Activated CD8-positive, alpha-beta memory T cell treated with anti-CD3 and anti-CD28 coated beads for 1 hour (primary cell): ENCODE measurements at places on chromosomes 13 and 19.

DNA sequence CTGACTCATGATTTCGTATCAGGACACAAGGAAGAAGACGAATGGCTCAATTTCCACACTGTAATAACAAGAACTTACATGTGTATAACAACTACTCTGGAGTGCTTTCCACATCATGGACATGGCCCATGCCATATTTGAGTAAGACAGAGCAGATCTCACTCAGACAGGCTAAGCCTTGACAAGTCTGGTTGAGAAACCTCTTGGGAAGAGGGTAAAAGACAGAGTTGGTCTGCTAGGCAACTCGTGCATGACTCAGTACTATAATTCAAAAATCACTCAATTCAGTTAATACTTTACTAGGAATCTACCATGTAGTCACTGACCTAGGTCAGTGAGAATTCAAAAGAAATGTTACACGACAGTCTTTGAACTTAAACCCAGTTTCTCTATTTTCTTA lies 5.7 kb upstream of the THSD1 start:
- DNase-seq, result no peak

GRCh38 chr13:35814605-35815011 lies 316.6 kb downstream of the DCLK1 start:
- DNase-seq, result no peak

DNA sequence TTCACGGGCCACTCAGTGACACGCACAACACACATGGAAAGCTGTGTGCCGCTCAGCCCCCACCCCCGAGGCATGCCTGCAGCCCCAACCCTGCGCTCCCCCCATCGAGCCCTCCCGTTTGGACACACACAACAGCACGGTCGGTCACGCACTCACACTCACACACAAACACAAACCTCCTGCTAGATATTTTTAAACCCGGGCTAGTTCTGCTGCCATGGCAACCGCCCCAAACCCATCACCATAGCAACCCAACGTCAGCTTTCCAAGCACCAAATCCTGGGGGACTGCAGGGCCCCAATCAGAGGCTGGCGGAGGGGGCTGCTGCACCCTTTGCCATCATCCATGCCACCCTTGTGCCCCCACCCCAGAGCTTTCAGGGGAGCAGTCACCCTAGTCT lies 2.5 kb upstream of the NOVA2 start:
- no peak for DNase-seq

- no peak for DNase-seq
Observed at GRCh38 chr19:56597696-56598095, 2.6 kb downstream of the ZNF71 start.

DNA sequence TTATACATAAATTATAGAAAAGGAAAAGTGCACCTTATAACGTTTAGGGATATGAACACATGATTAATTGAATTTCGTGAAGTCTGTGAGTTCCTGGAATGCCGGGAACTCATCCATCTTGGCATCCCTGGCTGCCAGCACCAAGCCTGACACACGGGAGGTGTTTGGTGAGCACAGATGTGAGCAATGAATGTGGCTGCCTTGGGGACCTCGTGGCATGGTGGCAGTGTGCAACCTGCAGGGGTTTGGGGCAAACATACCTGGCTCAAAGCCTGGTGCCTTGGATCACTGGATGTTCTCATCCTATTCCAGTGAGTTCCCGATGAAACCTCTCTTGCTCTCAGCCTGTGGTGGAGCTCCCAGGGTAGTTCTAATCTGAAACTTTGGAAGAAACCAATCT lies 10.4 kb upstream of the MAP2K2 start:
- no peak for DNase-seq

DNA sequence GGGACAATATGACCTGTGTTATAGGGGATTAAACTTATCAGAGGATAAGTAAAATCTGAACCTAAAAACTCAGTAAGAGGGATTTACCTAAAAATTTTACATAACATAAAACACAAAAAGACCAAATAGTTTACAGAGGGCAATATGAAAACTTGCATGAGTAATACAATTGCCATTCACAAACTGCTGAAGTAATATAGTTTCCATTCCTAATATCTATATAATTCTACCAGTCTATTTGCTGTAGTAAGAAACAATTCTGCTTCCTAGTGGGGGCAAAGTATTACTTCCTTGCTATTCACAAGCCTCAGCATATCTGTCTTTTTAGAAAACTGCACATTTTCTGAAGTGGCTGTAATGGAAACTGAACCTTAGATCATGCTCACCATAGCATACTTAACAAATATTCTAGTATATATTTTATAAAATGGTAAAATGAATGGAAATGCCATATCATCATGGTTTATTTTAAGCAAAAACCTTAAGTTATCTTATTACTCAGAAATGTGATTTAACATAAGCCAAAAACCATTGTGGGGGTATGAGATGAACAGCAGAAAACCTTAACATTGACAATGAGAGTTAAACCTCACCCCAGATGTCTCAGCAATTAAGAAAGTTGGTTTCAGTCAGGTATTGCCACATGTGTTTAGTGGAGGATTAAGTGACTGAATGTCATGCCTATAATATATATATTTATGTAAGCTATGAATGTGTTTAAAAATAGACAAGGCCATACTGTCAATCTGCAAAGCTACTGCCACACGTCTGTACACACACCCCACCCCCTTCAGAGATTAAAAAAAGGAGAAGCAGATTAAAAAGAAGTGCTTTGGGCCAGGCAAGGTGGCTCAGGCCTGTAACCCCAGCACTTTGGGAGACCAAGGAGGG lies 136.8 kb downstream of the MIPEP start:
- no peak for DNase-seq

DNA sequence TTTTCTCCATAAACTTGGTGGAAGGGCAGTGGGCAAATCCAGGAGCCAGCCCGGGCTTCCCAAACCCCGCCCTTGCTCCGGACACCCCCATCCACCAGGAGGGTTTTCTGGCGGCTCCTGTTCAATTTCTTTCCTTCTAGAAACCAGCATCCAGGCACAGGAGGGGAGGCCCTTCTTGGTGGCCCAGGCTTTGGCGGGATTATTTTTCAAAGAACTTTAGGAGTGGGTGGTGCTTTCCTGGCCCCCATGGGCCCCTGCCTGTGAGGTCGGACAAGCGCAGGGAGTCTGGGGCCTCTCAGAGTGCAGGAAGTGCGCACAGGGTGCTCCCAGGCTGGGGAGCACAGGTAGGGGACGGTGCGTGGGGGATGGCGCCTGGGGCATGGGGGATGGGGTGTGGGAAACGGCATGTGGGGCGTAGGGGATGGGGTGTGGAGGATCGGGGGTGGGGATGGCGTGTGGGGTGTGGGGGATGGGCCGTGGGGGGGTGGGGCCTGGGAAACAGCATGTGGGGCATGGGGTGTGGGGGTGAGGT lies 396 bp downstream of the F7 start:
- DNase-seq, result no peak

- no peak for DNase-seq
Observed at GRCh38 chr13:49417161-49417560, 26.7 kb downstream of the CAB39L start.

- no peak for DNase-seq
Observed at GRCh38 chr19:3375221-3376090, 9.1 kb downstream of the NFIC start.

DNA sequence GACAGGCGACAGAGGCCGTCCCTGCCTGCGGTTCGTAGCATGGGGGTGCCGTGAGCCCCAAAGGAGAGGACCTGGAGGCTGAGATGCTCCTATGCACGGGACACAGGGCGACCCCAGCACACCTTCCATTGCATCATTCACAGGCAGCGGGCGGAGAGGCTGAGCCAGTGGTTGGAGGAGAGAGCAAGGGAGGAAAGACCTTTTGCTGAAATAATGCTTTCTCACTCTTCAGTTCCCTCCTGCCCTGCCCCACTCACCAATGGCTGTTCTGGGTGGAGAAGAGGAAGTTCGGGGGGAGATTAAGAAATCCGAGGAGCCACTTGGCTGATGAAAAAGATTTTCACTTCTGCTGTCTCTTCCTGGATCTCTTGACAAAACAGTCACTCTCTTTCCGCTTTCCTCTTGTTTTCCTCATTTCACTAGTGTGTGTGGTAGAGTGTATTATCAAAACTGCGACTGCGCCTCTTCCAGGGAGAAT lies at the start of gene NLRP12:
Gene NLRP12, minus strand, starts transcription at position 181 of the 478 bp plus-strand sequence. Its CDS starts 140 bp downstream, at position 41.
- no peak for DNase-seq

DNA sequence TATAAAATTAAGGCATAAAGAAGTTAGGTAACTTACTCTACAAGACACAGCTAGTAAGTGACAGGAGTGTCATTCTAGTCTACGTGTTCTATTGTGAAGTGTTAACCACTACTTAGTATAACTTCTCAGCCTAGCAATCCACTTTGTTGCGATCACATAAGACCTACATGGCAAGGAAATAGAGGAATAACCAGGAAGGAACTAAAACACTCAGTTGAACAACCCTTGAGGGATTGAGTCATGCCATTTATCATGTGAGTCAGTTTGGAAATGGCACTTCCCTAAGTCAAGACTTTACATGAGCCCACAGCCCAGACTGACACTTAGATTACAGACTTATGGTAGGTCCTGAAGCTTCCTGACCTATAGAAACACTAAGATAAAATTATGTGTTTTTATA lies 279.5 kb upstream of the PCDH20 start:
- no peak for DNase-seq

DNA sequence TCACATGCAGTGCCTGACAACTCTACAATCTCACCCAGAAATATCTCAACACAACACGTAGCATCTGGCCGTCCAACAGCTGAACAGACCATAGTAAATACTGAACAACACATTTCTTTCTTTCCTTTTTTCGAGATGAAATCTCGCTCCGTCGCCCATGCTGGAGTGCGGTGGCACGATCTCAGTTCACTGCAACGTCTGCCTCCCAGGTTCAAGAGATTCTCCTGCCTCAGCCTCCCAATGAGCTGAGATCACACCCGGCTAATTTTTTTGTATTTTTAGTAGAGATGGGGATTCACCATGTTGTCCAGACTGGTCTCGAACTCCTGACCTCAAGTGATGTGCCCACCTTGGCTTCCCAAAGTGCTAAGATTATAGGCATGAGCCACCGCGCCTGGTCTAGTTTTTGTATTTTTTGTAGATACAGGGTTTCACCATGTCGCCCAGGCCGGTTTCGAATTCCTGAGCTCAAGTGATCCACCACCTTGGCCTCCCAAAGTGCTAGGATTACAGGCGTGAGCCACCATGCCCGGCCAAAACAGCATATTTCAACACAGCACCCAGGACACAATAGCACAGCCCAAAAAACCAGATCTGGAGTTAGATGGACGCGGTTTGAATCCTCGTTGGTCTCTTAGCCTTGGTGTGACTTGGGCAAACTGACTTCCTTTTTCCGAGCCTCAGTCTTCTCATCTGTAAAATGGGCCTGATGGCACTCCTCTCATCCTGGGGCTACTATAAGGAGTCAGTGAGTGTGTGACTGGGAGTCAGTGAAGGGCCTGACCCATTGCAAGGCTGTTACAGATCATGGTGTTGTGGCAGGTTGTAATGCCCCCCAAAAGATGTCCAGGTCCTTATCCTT lies 22.6 kb downstream of the CYP2A6 start:
- DNase-seq, result no peak

GRCh38 chr19:47187797-47188196 lies 43.2 kb downstream of the BBC3 start:
- DNase-seq, result no peak

- no peak for DNase-seq
Observed at GRCh38 chr13:20356444-20356843, 124.3 kb upstream of the GJB6 start.

- no peak for DNase-seq
Observed at GRCh38 chr13:21518617-21519144, 59.6 kb upstream of the ZDHHC20 start.
